CD4-positive, alpha-beta T cell treated with Interleukin-15 for 4 hours (primary cell): ENCODE measurements at places on chromosomes 16 and 17.

GRCh38 chr16:57601801-57602478 lies 26.5 kb upstream of the ADGRG1 start:
- peak; percentile 64 for DNase-seq

DNA sequence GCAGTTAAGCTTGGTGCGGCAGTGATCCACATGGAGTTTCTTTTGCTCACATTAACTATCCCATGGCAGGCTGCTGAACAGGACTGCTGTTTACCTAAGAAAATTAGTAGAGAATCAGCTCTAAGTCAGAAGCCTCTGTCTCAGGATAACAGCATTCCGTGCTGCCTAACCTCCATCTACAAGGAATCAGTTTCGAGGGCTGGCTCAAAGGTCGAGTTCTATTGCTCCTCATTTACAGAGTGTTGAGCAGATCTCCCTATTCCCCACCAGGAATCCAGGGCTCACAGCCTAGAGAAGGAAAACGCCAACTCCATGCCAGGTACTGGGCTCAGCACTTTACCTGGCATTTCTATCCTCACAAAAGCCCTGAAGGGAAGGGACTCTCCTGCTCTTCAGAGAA lies 9.9 kb downstream of the GINS2 start:
- DNase-seq, result no peak

DNA sequence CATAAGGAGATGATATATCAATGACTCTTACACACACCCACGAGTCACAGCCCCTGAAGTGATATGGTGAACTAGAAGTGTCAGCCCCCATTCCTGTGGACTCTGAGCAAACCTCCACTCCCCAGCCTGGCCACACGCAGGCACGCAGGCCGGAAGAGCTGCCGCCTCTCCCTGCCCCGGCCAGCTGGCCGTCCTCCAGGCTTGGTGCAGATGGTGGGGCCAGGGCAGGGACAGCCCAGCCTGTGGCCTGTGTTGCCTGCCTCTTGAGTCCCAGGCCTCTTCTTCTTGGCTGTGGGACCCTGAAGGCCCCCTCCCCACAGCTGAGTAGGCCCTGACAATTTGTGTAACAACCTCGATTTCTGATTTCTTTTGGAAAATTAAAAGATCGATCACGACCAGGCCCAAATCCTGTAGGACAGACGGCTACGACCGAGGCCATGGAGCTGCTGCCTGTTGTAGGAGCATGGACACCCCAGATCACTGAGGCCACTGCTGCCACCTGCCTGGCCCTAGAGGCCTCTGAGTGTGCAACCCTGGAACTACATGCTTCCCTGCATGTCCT lies 10.0 kb upstream of the MPRIP start:
- no peak for DNase-seq

DNA sequence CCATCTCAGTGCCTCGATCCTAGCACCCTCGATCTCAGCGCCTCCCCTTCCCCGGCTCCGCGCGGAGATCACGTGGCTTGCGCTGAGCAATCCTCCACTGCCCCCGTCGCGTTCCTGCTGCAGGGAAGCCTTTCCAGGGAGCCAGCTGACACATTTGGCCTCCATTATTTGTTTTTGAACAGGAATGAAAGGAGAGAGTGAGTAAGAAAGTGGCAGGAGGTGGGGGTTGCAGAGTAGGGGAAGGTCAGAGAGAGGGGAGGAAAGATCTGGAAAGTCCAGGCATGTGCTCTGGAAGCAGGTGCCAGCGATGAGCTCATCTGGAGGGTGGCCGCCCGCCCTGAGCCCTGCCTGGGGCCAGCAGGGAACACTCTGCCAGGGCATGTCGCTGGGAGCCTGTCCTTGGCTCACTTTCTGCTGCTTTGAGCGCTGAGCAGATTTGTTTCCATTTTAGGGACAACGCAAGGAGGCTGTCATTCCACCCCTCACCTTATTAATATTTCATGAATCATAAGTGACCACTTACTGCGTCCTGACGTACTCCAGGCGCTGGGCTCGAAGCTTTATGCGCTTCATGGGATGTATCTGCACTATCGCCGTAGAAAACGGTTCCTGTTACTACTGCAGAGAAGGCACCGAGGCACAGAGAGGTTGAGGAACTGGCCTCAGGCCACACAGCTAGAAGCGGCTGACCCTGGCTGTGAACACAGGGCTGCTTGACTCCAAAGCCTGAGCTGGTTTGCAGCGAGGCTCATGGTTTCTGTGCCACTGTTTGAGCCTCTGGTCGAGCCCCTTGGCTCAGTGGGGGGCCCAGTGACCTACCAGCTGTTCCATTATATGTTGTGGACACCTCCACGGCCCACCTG lies 283.1 kb downstream of the SEC14L1 start:
- no peak for DNase-seq

DNA sequence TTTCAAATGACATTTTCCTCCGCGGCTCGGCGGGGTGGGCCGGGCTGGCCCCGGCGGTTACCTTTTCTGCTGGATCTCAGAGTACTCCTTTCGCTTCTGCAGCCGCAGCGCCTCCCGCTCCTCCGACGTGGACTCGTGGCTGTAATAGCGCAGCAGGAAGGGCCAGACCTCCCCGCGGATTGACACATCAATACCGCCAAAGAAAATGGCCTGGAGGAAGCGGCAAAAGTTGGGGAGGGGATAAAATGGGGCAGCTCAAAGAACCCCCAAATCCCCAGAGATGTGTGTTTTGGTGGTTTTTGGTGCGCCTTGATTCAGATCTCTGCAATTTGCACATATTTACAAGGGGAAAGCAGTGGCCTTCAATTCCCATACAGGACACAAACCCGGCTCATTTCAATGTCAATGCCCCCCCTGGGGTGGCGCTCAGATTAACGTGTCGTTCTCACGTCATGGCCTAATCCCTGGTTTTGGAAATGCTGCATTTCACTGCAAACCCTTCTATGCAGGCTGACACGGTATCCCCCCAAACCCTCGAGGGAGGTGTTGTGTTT lies 85.9 kb downstream of the TBC1D16 start:
- DNase-seq, result no peak

DNA sequence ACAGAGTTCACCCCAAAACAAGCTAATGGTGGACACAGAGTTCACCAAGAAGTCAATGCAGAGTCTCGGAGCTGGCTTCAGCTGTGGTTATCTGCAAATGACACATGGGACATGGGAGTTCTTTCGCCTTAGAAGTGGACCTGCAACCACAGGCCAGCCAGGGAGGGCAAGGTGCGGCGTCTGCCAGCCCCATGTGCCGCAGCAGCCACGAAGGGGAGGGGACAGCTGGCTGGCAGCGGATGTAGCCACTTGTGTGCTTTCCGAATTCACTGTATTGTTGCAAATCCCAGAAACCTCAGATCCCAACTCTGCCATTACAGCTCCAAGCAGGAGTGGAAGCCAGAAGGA lies 24.8 kb downstream of the LMF1 start:
- no peak for DNase-seq

GRCh38 chr17:1563786-1564613 lies 1.4 kb upstream of the PITPNA start:
- DNase-seq, result no peak

- DNase-seq, result no peak
These were observed 168.5 kb downstream of the MSI2 start for GRCh38 chr17:57424777-57425188.

DNA sequence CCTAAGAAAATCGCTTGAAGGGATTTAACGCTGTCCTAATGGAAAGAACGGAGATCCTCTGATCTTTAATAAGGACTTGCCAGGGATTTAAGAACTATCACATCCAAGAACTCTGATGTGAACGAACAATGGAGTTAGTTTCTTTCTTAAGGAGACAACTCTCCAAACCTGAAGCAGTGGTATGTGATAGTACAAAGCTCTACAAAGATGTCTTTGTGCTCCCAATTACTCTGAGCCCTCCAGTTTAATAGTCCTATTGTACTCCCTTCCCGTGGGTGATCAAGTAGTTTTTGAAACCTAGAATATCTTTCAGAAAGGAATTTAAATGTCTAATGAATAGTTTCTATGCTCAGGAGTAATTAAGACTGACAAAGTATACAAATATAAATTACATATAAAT lies 123.8 kb downstream of the FTO start:
- no peak for DNase-seq

GRCh38 chr17:73705594-73705993 lies 61.3 kb upstream of the SDK2 start:
- no peak for DNase-seq

GRCh38 chr16:81645266-81645694 lies 133.8 kb upstream of the PLCG2 start:
- no peak for DNase-seq

DNA sequence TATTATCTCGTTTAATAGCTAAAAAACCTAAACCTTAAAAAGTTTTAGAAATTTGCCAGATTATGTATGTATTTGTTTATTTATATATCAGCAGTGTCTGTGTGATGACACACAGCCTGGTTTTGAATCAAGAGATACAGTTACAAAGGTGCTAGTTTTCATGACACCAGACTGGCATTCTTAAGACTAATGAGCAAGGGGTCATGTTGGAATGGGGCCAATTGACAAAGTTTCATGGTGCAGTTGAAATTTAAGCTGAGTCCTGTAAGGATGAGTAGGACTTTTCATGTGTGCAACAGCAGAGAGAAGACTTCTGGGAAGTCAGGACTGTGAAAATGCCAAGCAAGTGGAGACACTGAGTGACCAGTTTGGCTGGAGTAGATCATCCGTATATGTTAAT lies 3.2 kb upstream of the KRT10 start:
- DNase-seq, result no peak

DNA sequence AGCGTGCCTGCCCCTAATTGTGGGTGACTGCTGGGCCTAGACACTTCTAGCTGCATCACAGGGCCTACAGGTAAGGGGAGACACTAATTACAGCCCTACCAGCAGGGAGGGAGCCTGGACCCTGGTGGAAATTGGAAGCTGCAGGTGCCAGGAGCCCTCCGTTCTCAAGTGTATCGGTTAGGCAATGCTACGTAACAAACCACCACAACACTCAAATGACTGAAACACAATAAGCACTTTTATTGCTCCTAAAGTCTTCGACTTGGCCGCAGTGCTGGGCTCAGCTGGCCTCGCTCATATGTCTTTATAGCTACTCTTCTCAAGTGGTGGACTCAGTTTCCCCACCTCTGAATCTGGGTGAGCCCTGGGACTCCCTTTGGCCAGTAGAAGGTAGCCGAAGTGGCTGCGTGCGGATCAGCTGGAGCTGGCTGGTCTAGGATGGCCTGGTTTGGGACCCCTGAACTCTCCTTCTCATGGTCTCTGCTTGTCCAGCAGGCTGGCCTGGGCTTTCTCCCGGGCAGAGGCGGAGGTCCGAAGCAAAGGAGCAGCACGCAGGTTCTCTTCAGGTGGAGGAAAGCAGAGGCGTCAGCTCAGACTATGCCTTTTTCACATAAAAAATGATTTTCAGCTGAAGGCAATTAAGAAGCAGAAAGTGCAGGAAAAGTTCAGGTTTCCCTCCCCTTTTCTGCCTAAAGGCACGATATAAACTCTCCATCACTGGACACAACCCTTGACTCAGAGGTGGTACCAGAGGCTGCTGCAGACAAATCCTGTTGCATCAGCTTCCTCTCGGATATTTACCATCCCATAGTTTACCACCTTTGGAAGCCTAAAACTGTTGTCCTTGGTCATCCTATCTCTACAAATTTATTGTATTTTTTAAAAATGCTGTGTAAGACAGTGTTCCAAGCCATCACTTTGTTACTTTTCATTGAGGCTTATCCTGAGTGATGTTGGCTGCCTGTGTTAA lies 8.7 kb upstream of the TMEM170A start:
- no peak for DNase-seq

- no peak for DNase-seq
These were observed 12.3 kb downstream of the ELAC2 start for GRCh38 chr17:13005530-13005929.

DNA sequence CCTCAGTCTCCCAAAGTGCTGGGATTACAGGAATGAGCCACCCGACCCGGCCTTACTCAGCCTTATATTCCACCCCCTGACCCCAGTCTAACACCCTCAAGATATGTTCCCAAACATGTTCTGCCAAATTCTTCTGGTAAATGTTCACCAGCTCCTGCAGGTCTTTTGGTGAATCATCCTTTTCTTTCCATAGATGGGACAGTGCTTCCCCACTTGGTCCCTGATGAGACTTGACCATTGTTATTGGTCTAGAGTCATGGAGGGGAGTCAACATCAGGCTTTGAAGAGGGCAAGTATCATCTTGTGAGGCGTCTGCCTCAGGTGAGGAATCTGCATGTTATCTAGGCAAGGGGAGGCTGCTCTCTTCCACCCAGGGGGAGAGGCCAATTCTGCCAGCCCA lies 10.4 kb upstream of the RUNDC3A start:
- no peak for DNase-seq

- no peak for DNase-seq
These were observed 81.9 kb downstream of the UTP18 start for GRCh38 chr17:51342257-51342656.

GRCh38 chr16:1607971-1608370 lies 3.9 kb downstream of the IFT140 start:
- DNase-seq, result no peak

- DNase-seq, result no peak
These were observed 23.0 kb downstream of the ATF7IP2 start for GRCh38 chr16:10408824-10409381.

DNA sequence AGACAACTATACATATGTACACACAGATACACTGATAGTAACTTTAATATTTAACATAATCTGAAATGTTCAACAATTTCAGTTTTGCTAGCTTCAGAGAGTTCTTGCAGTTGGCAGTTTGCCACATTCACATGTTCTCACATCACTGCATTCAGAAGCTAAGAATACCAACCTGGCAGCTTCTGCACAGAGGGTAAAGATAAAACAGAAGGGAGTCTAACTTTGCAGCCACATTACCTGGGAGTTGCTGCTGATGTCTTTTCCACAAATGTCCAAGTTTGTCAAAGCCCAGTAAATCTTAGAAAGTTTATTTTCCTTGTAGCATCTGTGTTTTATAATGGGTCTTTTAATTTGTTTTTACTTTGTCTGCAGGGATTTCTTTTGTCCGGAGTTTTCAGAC lies 332.0 kb downstream of the BCAS3 start:
- no peak for DNase-seq

GRCh38 chr16:29641561-29641960 lies 21.5 kb upstream of the SPN start:
- peak; percentile 46 for DNase-seq

- no peak for DNase-seq
These were observed 26.5 kb upstream of the ARL6IP1 start for GRCh38 chr16:18827890-18828289.

- no peak for DNase-seq
These were observed 30.4 kb upstream of the GFOD2 start for GRCh38 chr16:67749436-67750078.

DNA sequence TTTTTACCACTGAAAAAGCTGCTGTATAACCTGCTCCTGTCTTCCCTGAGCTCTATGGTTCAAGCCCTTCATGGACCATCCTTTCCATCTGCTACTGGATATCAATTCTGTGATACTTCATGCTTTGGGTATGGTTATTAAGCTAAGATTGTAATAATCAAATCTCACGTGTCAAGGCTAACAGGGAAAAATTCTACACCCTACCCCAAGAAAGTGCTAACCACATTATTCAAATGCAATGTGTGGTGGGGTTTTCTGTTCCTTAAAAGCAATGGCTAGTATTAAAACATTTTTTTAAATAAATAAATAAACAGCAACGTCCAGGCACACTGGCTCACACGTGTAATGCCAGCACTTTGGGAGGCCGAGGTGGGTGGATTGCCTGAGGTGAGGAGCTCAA lies 65.9 kb downstream of the SPAG9 start:
- no peak for DNase-seq
